T-helper 17 cell (primary cell): ENCODE measurements at places on chromosomes 6 and 20. TPM values are rescaled to one million over a fixed set of nuclear protein-coding genes. Genes with fewer than 3 reads are reported as not detected.
A peak's percentile ranks its signal among the peaks of the same experiment; 100 is the strongest.

- no peak overlapping the region for H3K4me3 ChIP-seq
- DNase-seq: no peak
- H3K27me3 ChIP-seq: no peaks in the 10 kb centered on the region
- H3K4me1 ChIP-seq: no peaks in the 10 kb centered on the region
- no peaks in the 10 kb centered on the region for H3K36me3 ChIP-seq
These were observed 432.4 kb downstream of the BMP2 start for GRCh38 chr20:7199861-7200260.

DNA sequence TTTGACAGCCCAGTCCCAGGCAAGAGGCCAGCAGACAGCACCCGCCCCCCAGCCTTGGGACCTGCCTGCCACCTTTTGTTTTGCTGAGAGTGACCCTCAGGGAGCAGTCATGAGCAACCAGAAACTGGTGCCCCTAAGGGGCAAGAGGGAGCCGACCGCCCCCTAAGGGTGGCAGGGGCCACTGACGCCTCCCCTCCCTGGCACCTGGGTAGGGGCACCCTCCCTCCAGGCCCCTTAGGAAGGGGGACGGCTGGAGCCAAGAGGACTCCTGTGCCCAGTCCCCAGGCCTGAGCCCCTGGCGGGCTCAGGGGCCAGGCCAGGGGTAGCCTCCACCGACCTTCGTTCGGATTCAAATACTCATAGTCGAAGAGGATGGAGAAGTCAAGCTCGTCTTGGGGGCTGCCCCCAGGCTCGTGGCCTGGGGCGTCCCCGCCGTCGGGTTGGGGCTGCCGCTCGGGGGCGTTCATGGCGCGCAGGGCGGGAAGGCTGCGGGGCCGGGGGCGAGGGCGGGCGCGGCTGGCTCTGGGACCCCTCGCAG, 417 bp downstream of the NFATC2 start:
- H3K27me3 ChIP-seq: peaks cover 4% of the 10 kb centered on the region
- peak; percentile 34 for DNase-seq
- H3K4me3 ChIP-seq: peak overlapping the region; percentile 98
- peaks cover 39% of the 10 kb centered on the region for H3K4me1 ChIP-seq
- peak overlapping the region; percentile 98 for H3K27ac ChIP-seq

DNA sequence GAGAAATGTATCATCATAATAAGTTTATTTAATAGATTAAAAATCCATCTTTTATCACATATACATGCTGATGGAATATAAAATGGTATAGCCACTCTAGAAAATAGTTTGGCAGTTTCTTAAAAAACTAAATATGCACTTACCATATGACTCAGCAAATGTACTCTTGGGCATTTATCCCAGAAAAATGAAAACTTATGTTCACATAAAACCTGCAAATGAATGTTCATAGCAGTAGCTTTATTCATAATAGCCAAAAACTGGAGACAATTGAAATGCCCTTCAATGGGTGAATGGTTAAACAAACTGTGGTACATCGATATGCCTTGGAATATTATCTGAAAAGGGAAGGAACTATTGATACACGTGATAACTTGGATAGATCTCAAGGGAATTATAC, 6.4 kb upstream of the NCOA7 start:
- H3K4me3 ChIP-seq: no peak overlapping the region
- no peaks in the 10 kb centered on the region for H3K36me3 ChIP-seq
- peaks cover 9% of the 10 kb centered on the region for H3K4me1 ChIP-seq
- H3K27me3 ChIP-seq: no peaks in the 10 kb centered on the region

DNA sequence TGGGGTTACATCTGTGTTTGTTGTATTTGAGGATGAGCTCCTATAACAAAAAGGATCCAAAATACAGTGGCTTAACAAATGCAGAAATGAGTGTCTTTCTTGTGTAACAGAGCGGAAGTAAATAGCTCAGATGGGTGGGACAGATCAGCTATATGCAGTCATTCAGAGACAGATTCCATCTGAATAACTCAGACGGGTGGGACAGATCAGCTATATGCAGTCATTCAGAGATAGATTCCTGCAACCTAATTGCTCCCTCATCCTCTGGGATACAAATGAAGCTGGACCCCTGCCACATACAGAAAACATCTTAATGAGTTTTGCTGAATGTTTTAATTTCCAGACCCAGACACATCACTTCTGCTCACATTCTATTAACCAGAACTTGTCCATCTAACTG, 332.3 kb downstream of the BCKDHB start:
- H3K4me1 ChIP-seq: no peaks in the 10 kb centered on the region
- no peaks in the 10 kb centered on the region for H3K36me3 ChIP-seq
- H3K4me3 ChIP-seq: no peak overlapping the region
- no peak overlapping the region for H3K27ac ChIP-seq

ME1 gene
- 0.97 TPM for total RNA-seq

DNA sequence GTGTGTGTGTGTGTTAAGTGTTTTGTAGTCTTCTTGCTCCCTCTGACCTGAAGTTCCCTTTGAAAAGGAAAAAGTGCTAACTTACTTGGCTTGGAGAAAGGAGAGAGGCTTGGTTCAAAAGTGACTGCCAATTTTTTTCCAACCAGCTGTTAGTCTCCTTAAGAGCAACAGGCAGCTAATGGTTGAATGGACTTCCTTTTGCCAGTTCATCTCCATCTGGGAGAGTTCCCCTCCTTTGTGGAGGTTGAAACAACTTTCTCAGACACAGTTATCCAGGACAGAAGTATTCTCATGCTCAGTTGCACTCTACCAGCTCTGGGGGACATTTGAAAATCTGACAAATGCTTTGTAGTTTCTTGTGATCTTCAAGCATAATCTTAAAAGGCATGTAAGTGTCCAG, 4.5 kb downstream of the RIPOR2 start:
- DNase-seq: no peak
- peak overlapping the region; percentile 98 for H3K4me3 ChIP-seq
- H3K27me3 ChIP-seq: no peaks in the 10 kb centered on the region

TP53INP2 gene
- total RNA-seq: 62.0 TPM

DNA sequence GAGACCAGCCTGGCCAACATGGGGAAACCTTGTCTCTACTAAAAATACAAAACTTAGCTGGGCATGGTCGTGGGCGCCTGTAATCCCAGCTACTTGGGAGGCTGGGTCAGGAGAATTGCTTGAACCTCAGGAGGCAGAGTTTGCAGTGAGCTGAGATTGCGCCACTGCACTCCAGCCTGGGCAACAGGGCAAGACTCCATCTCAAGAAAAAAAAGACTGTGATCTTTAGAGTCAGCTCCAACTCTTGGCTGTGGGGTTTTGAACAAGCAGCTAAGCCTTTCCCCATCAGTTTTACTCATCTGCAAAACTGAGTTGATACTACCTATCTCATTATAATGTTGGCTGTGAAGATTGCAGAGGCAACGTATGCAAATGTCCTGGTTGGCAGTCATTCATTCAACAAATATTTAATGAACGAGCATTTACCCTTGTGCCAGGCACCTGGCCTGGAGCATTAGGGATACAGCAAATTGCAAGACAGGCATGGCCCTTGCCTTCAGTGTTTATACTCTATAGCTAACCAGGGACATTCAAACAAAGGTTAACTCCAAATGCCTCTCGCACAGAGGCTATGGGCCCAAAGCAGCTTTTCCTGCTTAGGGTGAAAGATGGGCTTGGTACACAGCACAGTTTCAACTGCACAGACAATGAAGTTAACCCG, 37.8 kb downstream of the ILRUN start:
- H3K27me3 ChIP-seq: no peaks in the 10 kb centered on the region
- no peak overlapping the region for H3K4me3 ChIP-seq
- H3K27ac ChIP-seq: no peak overlapping the region
- no peak for DNase-seq
- peaks cover 2% of the 10 kb centered on the region for H3K36me3 ChIP-seq
- H3K4me1 ChIP-seq: peaks cover 31% of the 10 kb centered on the region

DNA sequence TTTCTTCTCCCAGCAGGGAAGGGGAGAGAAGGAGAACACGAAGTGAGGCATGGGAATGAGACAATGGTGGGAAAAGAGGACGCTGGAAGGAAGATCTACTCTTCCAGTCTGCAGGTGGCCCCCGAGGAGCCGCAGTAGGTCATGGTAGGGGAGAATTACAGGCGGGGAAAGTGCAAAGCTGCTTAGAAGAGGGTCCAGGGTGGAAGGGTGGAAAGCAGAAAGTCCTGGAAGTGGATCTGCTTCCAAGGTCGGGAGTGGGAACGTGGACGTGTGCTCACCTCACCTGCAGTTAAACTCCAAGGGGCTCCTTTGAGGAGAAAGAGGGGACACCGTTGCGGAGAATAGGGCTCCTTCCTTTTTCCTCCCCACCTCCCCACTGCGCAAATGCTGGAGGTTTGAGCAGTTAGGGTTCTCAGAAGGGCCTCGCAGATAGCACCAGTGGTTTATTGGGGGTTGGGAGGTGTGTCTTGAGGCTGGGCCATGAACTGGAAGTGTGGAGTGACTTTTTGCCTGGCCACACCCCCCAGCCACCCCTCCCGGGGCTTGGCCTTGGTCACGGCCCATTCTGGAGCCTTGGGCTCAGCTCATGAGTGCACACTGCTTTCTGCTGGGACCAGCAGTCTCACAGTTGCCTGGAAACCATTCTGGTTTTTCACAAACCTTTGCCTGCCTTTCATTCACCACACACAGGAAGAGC, 100.4 kb upstream of the MLN start:
- no peaks in the 10 kb centered on the region for H3K27me3 ChIP-seq
- peaks cover 47% of the 10 kb centered on the region for H3K4me1 ChIP-seq
- no peaks in the 10 kb centered on the region for H3K36me3 ChIP-seq
- H3K4me3 ChIP-seq: peak overlapping the region; percentile 89
- H3K27ac ChIP-seq: peak overlapping the region; percentile 92

GRCh38 chr6:363909-364308, 27.6 kb upstream of the IRF4 start:
- no peak for DNase-seq
- no peak overlapping the region for H3K27ac ChIP-seq
- no peak overlapping the region for H3K4me3 ChIP-seq
- H3K4me1 ChIP-seq: no peaks in the 10 kb centered on the region
- no peaks in the 10 kb centered on the region for H3K27me3 ChIP-seq

MAFB gene
- 8.9 TPM for total RNA-seq

- no peaks in the 10 kb centered on the region for H3K4me1 ChIP-seq
- no peak overlapping the region for H3K4me3 ChIP-seq
- no peaks in the 10 kb centered on the region for H3K27me3 ChIP-seq
- DNase-seq: no peak
These were observed 106.3 kb upstream of the GJE1 start for GRCh38 chr6:142026471-142026870.

PBOV1 gene
- total RNA-seq: not detected

DNA sequence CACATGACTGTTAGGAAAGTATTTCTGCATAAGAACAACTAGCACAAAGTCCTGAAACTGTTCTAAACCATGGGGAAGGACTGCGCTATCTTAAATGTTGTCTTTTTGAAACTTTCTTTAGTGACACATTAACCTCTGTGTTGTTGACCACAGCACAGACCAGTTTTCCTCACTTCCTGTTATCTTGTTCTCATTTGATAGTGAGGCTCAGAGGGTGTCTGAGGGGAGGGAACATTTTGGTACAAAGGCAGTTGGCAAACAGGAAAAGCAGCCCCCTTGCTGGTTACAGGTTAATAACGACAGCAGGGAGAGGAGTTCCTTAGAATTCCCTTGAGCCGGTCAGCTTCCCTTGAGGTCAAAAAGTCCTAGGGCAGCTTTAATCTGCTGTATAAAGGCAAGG, 143.5 kb upstream of the BMP2 start:
- H3K4me1 ChIP-seq: no peaks in the 10 kb centered on the region
- no peak overlapping the region for H3K27ac ChIP-seq
- no peak overlapping the region for H3K4me3 ChIP-seq
- DNase-seq: no peak
- no peaks in the 10 kb centered on the region for H3K36me3 ChIP-seq

DNA sequence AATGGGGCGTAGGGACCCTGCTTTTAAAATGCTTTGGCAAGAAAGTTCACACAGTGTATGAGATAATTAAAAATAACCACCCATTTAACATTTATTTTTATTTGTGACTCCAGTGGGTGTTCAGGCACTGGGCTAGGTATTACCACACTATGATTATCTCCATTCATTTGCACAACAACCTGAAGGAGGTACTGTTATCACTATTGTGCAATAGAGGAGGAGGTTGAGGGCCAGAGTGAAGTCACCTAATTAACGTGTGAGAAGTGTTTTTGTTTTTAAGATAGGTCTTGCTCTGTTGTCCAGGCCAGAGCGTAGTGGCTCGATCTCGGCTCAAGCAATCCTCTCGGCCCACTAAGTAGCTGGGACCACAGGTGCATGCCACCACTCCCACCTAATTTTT, 29.2 kb downstream of the MAK start:
- DNase-seq: no peak
- peaks cover 7% of the 10 kb centered on the region for H3K36me3 ChIP-seq
- H3K4me3 ChIP-seq: no peak overlapping the region
- no peak overlapping the region for H3K27ac ChIP-seq
- no peaks in the 10 kb centered on the region for H3K27me3 ChIP-seq

SLC35F1 gene
- total RNA-seq: not detected

WFDC6 gene
- not detected for total RNA-seq

TREM1 gene
- total RNA-seq: 4.1 TPM

LHFPL5 gene
- total RNA-seq: not detected

DNPH1 gene
- total RNA-seq: 32.3 TPM

- no peak overlapping the region for H3K4me3 ChIP-seq
- no peaks in the 10 kb centered on the region for H3K4me1 ChIP-seq
- no peaks in the 10 kb centered on the region for H3K36me3 ChIP-seq
- H3K27ac ChIP-seq: no peak overlapping the region
These were observed 37.4 kb upstream of the JAG1 start for GRCh38 chr20:10710991-10711775.

TSBP1 gene
- not detected for total RNA-seq

DNA sequence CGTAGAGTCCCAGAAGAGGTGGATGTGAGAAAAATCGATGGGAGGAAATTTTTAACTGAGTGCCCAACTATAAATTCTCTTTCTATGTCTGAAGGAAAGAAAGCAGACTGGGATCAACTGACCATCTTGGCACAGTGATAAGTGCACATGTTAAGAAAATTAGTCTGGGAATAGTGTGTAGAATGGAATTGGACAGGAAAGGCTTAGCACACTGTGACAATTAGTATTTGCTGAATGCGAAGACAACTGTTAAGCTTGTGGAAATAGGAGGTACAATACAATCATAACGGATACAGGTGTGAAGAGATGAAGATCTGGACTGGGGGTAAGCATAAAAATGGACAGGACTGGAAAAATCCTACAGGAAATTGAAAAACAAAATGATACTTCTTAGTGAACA, 114.3 kb downstream of the FAM50B start:
- no peak for DNase-seq
- H3K4me3 ChIP-seq: no peak overlapping the region
- peaks cover 11% of the 10 kb centered on the region for H3K4me1 ChIP-seq
- peaks cover 7% of the 10 kb centered on the region for H3K36me3 ChIP-seq
- H3K27ac ChIP-seq: peak overlapping the region; percentile 73
- H3K27me3 ChIP-seq: peaks cover 18% of the 10 kb centered on the region

GRCh38 chr20:20404633-20405032, 36.7 kb downstream of the INSM1 start:
- H3K27ac ChIP-seq: no peak overlapping the region
- DNase-seq: no peak
- peaks cover 3% of the 10 kb centered on the region for H3K36me3 ChIP-seq
- H3K4me3 ChIP-seq: no peak overlapping the region
- no peaks in the 10 kb centered on the region for H3K27me3 ChIP-seq
